ENCODE measurements at places on chromosomes 4 and X.

GRCh38 chr4:155338196-155338595 lies 38.6 kb downstream of the MAP9 start:
- no peak for DNase-seq

- no peak for DNase-seq
Observed at GRCh38 chr4:106569146-106570031, 200.8 kb upstream of the GIMD1 start.

DNA sequence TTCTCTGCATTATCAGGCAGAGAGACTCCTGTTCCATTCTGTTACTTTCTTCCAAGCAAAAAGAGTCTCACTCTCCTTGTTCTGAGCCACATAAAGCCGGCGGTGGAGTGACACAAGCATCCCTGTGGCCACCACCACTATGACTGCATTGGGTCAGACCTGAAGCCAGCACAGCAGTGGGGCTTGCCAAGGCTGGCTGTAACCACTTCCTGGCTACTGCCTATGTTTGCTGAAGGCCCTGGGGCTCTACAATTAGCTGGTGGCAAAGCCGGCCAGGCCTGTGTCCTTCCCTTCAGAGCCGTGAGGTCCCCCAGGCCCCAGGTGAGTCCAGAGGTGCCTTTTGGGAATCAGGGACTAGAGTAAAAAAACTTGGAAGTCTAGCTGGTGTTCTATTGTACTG lies 31.8 kb downstream of the PLAC8 start:
- no peak for DNase-seq

GRCh38 chr4:123819362-123820035 lies 422.9 kb downstream of the SPRY1 start:
- no peak for DNase-seq

GRCh38 chr4:127246963-127247952 lies 385.5 kb upstream of the INTU start:
- DNase-seq: no peak

GRCh38 chr4:57550198-57550597 lies 440.0 kb upstream of the IGFBP7 start:
- no peak for DNase-seq

DNA sequence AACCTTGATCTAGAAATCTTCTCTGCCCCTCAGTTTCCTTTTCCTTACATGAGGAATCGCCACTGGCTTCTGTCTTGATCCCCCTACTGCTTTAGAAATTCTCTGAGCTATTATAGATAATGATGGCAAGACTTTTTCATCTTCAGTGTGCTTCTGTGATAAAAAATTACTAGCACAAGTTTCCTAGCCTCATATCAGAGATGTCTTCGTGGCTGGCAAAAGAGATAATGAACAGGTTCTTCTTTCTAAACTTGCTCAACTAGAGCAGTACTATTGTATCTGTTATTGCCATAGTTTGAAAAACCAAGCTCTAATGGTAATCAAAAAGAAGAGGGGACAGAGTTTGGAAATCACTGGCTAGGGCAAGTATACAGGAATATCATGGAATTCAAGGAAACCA lies 4.1 kb upstream of the PDGFC start:
- no peak for DNase-seq

- no peak for DNase-seq
Observed at GRCh38 chr4:162650166-162650565, 486.4 kb upstream of the FSTL5 start.

DNA sequence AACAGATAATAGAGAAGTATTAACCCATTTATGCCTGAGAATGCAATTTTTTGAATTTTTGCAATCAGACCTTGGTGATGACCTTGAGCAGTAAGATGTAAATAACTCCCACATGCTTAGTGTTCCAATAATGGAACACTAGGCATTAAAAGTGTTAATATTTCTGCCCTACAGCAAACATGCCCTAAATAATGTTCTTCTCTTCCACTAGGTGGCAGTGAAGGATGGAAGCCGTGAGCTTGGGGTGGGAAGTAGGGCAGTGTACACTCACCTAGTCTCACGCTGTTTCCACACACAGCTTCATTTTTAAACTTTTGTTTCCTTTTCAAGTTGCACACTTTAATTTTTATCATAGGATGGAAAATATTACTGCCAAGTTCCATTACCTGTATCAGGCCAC lies 613.1 kb upstream of the HS3ST1 start:
- DNase-seq: no peak

DNA sequence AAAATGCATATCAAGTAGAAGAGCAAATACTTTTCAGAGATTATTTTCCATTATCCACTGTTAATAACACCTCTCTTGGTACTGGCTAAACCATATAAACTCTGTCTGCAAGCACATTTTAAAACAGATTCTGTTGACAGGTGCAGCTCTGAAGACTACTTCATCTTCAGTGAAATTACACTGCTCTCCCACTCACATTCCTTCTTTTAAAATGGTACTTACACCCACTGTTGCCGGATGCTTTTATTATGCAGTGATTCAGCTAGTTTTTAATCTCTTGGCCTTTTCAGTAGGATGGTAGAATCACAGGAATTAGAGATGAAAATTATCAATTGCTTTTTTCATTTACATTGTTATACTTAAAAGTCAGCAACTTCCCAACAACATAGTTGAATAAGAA lies 381.6 kb downstream of the GASK1B start:
- no peak for DNase-seq
